Activated CD4-positive, alpha-beta T cell treated with anti-CD3 and anti-CD28 coated beads, Interleukin-2, amount 10 ng/mL, durations not matched to agents 7 days and 5 days (primary cell): ENCODE measurements at places on chromosomes 11 and 22.

DNA sequence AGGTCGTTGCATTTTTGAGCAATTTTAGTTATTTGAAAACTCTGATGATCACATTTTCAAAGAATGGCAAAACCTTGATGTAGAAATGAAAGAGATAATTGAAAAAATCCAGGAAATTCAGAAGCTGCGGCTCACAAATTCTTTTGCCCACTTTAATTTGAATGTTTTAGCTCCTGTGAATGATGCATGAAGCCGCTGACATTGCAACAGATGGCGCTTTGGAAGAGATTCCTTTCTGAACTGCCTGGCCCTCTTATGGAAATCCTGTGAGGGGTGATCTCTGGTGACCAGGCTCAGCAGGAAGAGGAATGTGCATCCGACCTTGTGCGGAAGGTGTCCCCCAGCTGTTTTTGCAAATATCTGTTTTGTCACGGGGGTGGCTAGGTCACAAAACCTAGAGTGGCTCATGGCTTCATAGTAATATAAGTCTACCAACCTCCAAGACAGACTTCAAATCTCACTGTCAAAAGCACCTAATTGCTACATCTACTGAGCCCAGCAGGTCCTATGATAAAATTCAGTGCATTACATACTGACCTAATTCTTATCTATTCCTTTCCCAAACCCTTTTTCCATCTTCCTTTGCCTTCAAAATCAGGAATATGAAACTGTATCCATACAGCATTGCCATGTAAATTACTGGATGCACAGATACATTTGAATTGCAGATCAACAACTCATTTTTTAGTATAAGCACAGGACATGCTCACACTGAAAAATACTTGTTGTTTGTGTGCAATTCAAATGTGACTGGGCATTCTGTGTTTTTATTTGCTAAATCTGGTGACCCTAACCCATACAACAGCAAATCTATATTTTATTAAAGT, 412.7 kb downstream of the ETS1 start:
- no peak for DNase-seq
- no peaks in the 10 kb centered on the region for H3K27me3 ChIP-seq
- H3K4me1 ChIP-seq: peaks cover 6% of the 10 kb centered on the region

- peaks cover 10% of the 10 kb centered on the region for H3K36me3 ChIP-seq
- peaks cover 41% of the 10 kb centered on the region for H3K4me1 ChIP-seq
- H3K27ac ChIP-seq: peak overlapping the region; percentile 67
- H3K4me3 ChIP-seq: peak overlapping the region; percentile 84
- DNase-seq: no peak
- H3K27me3 ChIP-seq: no peaks in the 10 kb centered on the region
These were observed 2.3 kb downstream of the CCDC86 start for GRCh38 chr11:60844045-60844869.

DNA sequence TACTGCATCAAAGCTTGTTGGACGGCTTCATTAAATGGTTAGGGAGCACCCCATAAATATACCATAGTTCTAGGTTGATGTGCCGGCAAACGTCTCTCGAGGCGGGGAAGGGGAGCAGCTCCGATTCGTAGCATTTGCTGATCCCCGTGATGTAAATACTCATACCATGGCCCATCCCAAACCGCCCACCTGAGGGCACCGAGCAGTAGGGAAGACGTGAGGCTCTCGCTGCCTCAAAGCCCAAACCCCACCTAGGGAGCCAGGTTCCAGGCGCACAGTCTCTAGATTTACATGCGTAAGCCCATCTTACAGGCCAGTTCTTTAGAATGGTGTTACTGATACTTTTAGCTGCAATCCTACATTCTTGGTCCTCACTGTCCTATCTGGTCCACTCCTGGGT, 124.0 kb downstream of the FEZ1 start:
- H3K36me3 ChIP-seq: no peaks in the 10 kb centered on the region
- no peak overlapping the region for H3K27ac ChIP-seq
- H3K4me1 ChIP-seq: no peaks in the 10 kb centered on the region
- no peak for DNase-seq
- H3K4me3 ChIP-seq: no peak overlapping the region

GRCh38 chr11:68314203-68315170, 2.1 kb downstream of the LRP5 start:
- H3K27me3 ChIP-seq: peaks cover 4% of the 10 kb centered on the region
- H3K4me3 ChIP-seq: peak overlapping the region; percentile 87
- DNase-seq: no peak
- H3K36me3 ChIP-seq: peaks cover 7% of the 10 kb centered on the region
- H3K27ac ChIP-seq: peak overlapping the region; percentile 13
- peaks cover 54% of the 10 kb centered on the region for H3K4me1 ChIP-seq

GRCh38 chr11:96306600-96306932, 36.4 kb downstream of the MAML2 start:
- peaks cover 48% of the 10 kb centered on the region for H3K4me1 ChIP-seq
- H3K27me3 ChIP-seq: no peaks in the 10 kb centered on the region
- peaks cover 17% of the 10 kb centered on the region for H3K36me3 ChIP-seq
- DNase-seq: no peak
- H3K27ac ChIP-seq: peak overlapping the region; percentile 36

GRCh38 chr11:122895563-122895962, 13.0 kb downstream of the JHY start:
- no peaks in the 10 kb centered on the region for H3K4me1 ChIP-seq
- no peaks in the 10 kb centered on the region for H3K36me3 ChIP-seq
- no peak overlapping the region for H3K4me3 ChIP-seq
- no peak overlapping the region for H3K27ac ChIP-seq

GRCh38 chr11:1863352-1864216, 10.7 kb downstream of the LSP1 start:
- H3K4me1 ChIP-seq: peaks cover 9% of the 10 kb centered on the region
- no peak overlapping the region for H3K4me3 ChIP-seq
- peaks cover 17% of the 10 kb centered on the region for H3K36me3 ChIP-seq
- no peak for DNase-seq

DNA sequence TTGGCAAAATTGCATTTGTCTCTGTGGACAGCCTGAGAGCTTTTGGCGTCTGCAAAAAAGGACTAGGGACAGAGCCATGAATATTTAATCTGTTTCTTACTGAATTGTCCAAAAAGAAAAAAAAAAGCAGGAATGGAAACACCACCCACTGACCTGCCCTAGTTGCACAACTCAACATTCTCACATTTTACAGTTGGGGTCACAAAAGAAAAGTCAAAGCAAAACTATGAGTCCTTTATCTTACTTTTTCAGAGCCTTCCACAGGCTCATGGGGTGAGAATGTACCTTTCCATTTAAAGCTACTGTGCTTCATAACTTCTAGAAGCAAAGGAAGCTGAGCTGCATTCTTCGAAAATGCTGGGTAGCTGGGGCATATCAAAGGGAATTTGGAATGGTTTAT, 225.7 kb downstream of the FAM76B start:
- H3K4me1 ChIP-seq: peaks cover 10% of the 10 kb centered on the region
- no peak overlapping the region for H3K4me3 ChIP-seq
- H3K27me3 ChIP-seq: no peaks in the 10 kb centered on the region
- no peak overlapping the region for H3K27ac ChIP-seq
- H3K36me3 ChIP-seq: peaks cover 3% of the 10 kb centered on the region
- no peak for DNase-seq

DNA sequence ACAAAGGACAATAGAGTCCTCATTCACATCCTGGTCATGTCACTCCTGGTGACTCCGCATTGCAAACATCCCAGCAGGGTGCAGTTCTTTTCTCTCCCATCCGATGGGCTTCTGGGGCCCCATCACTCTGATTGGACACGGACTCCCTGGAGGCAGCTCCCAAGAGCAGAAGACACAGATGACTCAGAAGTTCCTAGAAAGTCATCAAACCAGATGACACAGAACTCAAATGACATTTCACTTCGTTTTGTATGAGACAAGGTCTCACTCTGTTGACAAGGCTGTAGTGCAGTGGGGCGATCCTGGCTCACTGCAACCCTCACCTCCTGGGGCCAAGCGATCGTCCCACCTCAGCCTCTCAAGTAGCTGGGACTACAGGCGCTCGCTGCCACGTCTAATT, 33.2 kb downstream of the ZNF195 start:
- no peak overlapping the region for H3K27ac ChIP-seq
- no peak overlapping the region for H3K4me3 ChIP-seq
- peaks cover 27% of the 10 kb centered on the region for H3K27me3 ChIP-seq
- peaks cover 5% of the 10 kb centered on the region for H3K36me3 ChIP-seq

DNA sequence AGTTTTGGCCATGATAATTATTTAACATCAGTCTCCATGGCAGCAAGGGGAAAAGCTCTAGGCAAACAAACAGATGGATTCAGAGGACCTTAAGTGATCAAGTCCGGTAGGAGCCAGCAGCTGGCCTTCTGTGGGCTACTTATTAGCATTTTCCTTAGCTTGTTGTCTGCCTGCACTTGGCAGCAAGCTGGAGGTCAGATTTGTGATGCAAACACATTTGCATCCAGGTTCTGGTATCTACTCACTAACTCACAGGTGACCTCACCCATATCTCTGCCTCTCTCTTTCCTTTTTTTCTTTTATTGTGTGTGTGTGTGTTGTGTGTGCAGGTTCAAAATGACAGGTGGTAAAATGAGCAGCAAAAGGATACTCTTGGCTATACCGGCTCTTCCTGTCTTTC, 32.3 kb downstream of the ARHGAP42 start:
- no peaks in the 10 kb centered on the region for H3K4me1 ChIP-seq
- DNase-seq: no peak
- no peak overlapping the region for H3K27ac ChIP-seq
- H3K27me3 ChIP-seq: no peaks in the 10 kb centered on the region
- H3K4me3 ChIP-seq: no peak overlapping the region

GRCh38 chr22:49991167-49991566, 21.4 kb downstream of the IL17REL start:
- no peak overlapping the region for H3K27ac ChIP-seq
- DNase-seq: no peak
- peaks cover 7% of the 10 kb centered on the region for H3K36me3 ChIP-seq
- H3K4me3 ChIP-seq: no peak overlapping the region
- peaks cover 5% of the 10 kb centered on the region for H3K4me1 ChIP-seq

DNA sequence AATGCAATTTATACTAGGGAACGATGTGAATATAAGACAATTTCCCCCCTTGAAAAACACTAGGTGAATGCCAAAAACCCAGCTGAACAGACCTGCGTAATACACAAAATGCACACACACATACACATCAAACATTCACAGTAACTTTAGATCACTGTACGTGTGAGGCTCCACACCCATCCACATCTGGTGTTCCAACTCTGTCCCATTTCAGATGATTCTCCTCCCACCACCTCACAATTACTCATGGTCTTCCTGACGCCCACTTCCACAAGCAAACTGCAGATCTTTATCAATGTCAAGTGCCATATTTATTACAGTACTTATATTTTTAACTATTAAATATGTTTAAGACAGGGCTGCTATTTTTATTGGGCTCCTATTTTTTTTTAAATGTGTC, 57.8 kb upstream of the TENM4 start:
- no peak overlapping the region for H3K4me3 ChIP-seq
- H3K27me3 ChIP-seq: peaks cover 1% of the 10 kb centered on the region
- H3K36me3 ChIP-seq: no peaks in the 10 kb centered on the region

- peaks cover 2% of the 10 kb centered on the region for H3K36me3 ChIP-seq
- no peak overlapping the region for H3K27ac ChIP-seq
- H3K4me3 ChIP-seq: no peak overlapping the region
- no peaks in the 10 kb centered on the region for H3K4me1 ChIP-seq
- H3K27me3 ChIP-seq: peaks cover 25% of the 10 kb centered on the region
These were observed 62.6 kb upstream of the PHF21B start for GRCh38 chr22:45072322-45072903.

DNA sequence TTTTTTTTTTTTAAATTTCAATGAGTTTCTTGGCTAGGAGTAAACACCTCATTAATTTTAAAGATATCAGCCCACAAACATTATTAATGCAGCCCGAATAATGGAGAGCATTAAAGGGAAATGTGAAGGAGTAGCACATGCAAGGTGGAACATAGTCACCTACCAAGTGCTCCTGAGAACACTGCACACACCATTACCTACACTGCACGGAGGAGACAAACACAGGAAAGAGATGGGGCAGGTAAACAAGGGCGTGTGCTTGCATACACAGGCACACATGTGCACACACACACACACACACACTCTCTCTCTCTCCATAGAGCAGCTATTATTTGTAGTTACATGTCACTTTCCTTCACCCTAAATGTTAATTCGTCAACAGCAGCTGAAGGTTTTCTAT, 30.2 kb downstream of the HTR3B start:
- peaks cover 6% of the 10 kb centered on the region for H3K27me3 ChIP-seq
- no peak overlapping the region for H3K27ac ChIP-seq
- H3K4me3 ChIP-seq: no peak overlapping the region
- no peak for DNase-seq

- H3K27ac ChIP-seq: no peak overlapping the region
- no peak overlapping the region for H3K4me3 ChIP-seq
- peaks cover 5% of the 10 kb centered on the region for H3K4me1 ChIP-seq
- no peaks in the 10 kb centered on the region for H3K36me3 ChIP-seq
- H3K27me3 ChIP-seq: peaks cover 12% of the 10 kb centered on the region
These were observed 32.7 kb upstream of the GLYATL1B start for GRCh38 chr11:59053387-59053786.

DNA sequence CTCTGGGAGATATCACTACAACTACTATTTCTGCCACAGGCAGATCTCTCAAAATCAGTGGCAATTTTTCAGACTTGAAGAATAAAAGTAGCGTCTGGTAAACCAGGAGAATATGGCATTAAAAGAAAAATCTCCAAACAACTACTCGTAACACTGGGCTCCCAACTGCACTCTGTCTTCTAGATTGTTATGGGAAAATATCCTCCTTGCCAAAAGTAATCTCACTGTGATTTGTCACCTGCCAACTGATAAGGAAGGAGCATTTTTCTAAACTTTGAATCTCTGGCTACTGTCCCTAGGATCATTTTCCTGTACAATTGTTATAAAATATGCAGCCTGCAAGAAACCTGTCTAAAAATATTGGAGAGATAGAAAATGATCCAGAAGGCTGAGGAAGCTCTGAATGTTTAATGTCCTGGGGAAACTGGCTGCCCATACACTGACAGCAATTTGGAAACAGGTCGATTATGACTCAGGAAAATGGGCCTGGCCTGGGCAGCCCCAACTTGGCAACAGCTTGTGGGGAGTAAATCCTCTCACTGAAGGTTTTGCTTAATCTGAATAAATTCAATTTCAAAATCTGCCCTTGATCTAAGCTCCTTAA, 90.5 kb upstream of the DBX1 start:
- H3K27me3 ChIP-seq: peaks cover 24% of the 10 kb centered on the region
- DNase-seq: no peak
- no peaks in the 10 kb centered on the region for H3K36me3 ChIP-seq
- H3K4me3 ChIP-seq: no peak overlapping the region
- no peaks in the 10 kb centered on the region for H3K4me1 ChIP-seq

DNA sequence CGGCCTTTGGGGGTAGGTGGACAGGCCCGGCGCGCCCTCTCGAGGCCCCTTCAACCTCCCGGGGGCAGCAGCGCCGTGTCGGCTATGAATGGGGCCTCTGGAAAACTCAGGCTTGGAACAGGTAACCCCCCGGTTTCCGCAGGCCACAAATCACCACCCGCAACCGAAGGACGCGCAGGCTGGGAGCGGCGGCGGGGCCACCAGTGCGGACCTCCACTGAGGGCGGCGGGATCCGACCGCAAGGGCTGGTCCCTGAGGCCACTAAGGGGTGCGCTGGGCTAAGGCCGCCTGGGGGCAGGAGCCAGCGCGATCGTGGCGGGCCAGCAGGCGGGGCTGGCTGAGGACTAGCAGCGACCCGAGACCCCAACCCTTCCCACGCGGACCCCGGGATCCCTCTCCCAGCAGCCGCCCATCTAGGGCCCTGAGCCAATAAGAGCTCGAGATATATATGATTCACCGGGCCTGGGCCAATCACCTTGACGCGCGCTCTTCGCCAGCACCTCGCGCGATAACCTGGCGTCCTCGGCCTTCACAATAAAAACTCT, 609 bp upstream of the ATF4 start:
- peak overlapping the region; percentile 86 for H3K4me3 ChIP-seq
- H3K36me3 ChIP-seq: peaks cover 65% of the 10 kb centered on the region
- peak overlapping the region; percentile 97 for H3K27ac ChIP-seq
- H3K27me3 ChIP-seq: peaks cover 1% of the 10 kb centered on the region
